ENCODE measurements at places on chromosomes 7 and 10. TPM values are rescaled to one million over a fixed set of nuclear protein-coding genes. Genes with fewer than 3 reads are reported as not detected.

Gene RADIL
- 1.3 TPM for total RNA-seq

Gene SRRM3
- 8.5 TPM for total RNA-seq

Gene VWDE
- total RNA-seq = 8.5 TPM

Gene TMEM270
- total RNA-seq = 0.72 TPM

All from Panc1 (cell line).